ENCODE measurements at places on chromosomes 4 and X. TPM values are rescaled to one million over a fixed set of nuclear protein-coding genes. Genes with fewer than 3 reads are reported as not detected.

GLOD5 gene
- total RNA-seq = not detected

ASMT gene
- total RNA-seq = not detected

ELOVL6 gene
- total RNA-seq = 0.78 TPM

SMAD1 gene
- total RNA-seq = 35.3 TPM

ZNF674 gene
- 0.99 TPM for total RNA-seq

RIPPLY1 gene
- total RNA-seq = not detected

SSX2B gene
- total RNA-seq = not detected

CITED1 gene
- total RNA-seq = not detected

- H3K36me3 ChIP-seq = no peaks in the 10 kb centered on the region
- no peaks in the 10 kb centered on the region for H3K27me3 ChIP-seq
- no peak overlapping the region for H3K27ac ChIP-seq
- H3K4me1 ChIP-seq = no peaks in the 10 kb centered on the region
- H3K4me3 ChIP-seq = no peak overlapping the region
Measured at GRCh38 chr4:66475596-66475995, 805.3 kb upstream of the EPHA5 start.

DNA sequence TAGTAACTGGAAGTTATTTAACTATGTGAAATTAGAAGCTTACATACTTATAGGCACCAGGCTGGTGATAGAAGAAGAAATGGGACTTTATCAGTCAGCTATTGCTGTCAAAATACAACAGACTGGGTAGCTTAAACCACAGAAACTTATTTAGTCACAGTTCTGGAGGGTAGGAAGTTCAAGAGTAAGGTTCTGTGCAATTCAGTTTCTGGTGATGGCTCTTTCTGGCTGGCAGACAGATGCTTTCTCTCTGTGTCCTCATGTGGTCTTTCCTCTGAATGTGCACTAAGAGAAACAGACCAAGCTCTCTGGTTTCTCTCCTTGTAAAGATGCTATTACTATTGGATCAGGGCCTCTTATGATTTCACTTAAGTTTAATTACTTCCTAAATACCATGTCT lies 92.1 kb upstream of the ANKRD50 start:
- H3K4me3 ChIP-seq = no peak overlapping the region
- no peaks in the 10 kb centered on the region for H3K4me1 ChIP-seq
- H3K36me3 ChIP-seq = no peaks in the 10 kb centered on the region
- DNase-seq = no peak
- no peaks in the 10 kb centered on the region for H3K27me3 ChIP-seq
- no peak overlapping the region for H3K27ac ChIP-seq

DNA sequence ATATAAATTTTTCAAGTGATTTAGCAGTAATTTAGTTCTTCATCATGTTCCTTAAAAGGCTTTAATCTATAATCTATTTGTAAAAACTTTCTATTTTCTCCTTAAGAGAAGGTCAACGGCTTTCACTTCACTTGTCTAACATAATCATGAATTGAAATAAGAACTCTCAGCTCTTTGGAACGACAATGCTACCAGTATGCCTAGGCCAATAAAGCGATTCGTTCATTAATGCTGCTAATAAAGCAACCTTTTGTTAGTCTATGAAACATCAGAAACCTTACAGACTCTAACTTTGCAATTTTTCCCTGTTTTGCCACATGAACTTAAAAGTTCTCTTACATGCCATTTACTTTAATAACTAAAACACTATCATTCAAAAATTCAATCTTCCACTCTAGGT lies 47.6 kb downstream of the FBXW7 start:
- H3K4me1 ChIP-seq = peaks cover 26% of the 10 kb centered on the region
- H3K27ac ChIP-seq = no peak overlapping the region
- no peak for DNase-seq
- H3K27me3 ChIP-seq = no peaks in the 10 kb centered on the region

DNA sequence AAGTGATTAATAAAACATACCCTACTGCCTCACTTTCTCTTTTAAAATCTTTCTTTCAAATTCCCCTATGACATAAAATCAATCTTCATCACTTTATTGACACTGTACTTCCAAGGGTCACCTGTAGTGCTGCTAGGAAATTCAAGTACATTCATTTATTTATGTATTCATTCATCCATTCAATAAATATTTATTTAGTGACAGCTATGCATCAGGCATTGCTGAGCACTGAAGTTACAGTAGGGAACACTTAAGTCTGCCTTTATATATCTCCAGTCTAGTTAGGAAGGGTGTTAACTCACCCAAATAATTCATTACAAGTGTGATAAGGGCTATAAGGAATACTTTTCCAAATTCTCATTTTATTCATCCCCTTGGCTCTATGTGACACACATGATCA lies 2.3 kb downstream of the SYTL5 start:
- no peak for DNase-seq
- no peak overlapping the region for H3K27ac ChIP-seq
- peaks cover 13% of the 10 kb centered on the region for H3K4me1 ChIP-seq
- H3K27me3 ChIP-seq = no peaks in the 10 kb centered on the region
- H3K4me3 ChIP-seq = no peak overlapping the region
- no peaks in the 10 kb centered on the region for H3K36me3 ChIP-seq

DNA sequence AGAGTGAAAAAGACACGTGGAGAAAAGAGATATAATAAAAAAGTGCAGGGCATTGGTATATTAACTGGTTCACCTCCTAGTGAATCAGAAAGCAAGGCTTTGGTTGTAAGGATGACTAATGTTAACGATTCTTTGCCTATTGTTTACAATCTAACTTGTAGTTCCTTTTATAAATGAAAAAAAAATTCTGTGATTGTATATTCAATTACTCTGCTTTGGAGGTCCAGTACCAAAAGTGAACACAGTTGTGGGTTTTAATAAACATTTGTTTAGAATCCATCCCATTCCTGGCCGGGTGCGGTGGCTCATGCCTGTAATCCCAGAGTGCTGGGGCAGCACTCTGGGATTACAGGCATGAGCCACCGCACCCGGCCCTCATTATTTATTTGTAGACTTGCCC lies 36.9 kb upstream of the PRSS12 start:
- no peaks in the 10 kb centered on the region for H3K4me1 ChIP-seq
- no peak for DNase-seq
- H3K27ac ChIP-seq = no peak overlapping the region
- H3K27me3 ChIP-seq = no peaks in the 10 kb centered on the region
- no peak overlapping the region for H3K4me3 ChIP-seq
- no peaks in the 10 kb centered on the region for H3K36me3 ChIP-seq

GRCh38 chr4:154542271-154542879 lies 7.8 kb downstream of the PLRG1 start:
- H3K27me3 ChIP-seq = no peaks in the 10 kb centered on the region
- DNase-seq = no peak
- H3K4me3 ChIP-seq = no peak overlapping the region
- no peak overlapping the region for H3K27ac ChIP-seq
- H3K4me1 ChIP-seq = no peaks in the 10 kb centered on the region
- peaks cover 7% of the 10 kb centered on the region for H3K36me3 ChIP-seq

DNA sequence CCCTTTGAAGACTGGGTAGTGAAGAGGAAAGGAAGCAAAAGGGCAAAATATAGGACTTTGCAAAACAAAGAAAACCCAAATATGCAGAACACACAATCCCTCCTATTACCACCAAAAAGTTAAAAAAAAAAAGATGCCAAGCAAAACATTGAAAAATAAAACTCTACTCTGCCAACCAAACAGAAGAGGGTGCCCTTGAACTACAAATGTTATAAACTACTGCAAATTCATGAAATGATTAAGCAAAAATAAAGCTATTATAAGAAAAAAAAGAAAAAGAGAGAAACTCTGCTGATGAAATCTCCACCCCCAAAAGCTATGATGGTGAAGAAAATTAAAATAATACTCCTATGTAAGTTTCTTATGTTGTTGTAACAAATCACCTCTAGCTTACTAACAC lies 168.5 kb upstream of the STK26 start:
- H3K27ac ChIP-seq = no peak overlapping the region
- H3K4me3 ChIP-seq = no peak overlapping the region
- no peaks in the 10 kb centered on the region for H3K4me1 ChIP-seq
- no peaks in the 10 kb centered on the region for H3K27me3 ChIP-seq
- no peak for DNase-seq
- H3K36me3 ChIP-seq = no peaks in the 10 kb centered on the region

DNA sequence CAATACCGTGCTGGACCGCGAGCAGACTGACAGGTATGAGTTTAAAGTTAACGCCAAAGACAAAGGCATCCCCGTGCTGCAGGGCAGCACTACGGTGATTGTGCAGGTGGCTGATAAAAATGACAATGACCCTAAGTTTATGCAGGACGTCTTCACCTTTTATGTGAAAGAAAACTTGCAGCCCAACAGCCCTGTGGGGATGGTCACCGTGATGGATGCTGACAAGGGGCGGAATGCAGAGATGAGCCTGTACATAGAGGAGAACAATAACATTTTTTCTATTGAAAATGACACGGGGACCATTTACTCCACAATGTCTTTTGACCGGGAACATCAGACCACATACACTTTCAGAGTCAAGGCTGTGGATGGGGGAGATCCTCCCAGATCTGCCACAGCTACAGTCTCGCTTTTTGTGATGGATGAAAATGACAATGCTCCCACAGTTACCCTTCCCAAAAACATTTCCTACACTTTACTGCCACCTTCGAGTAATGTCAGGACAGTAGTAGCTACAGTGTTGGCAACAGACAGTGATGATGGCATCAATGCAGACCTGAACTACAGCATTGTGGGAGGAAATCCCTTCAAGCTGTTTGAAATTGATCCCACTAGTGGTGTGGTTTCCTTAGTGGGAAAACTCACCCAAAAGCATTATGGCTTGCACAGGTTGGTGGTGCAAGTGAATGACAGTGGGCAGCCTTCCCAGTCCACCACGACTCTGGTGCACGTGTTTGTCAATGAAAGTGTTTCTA lies 3.2 kb downstream of the PCDH7 start:
- H3K36me3 ChIP-seq = no peaks in the 10 kb centered on the region
- H3K27ac ChIP-seq = no peak overlapping the region
- H3K27me3 ChIP-seq = peaks cover 24% of the 10 kb centered on the region
- DNase-seq = no peak
- H3K4me3 ChIP-seq = no peak overlapping the region

GRCh38 chr4:41485041-41485440 lies 52.9 kb upstream of the LIMCH1 start:
- no peak overlapping the region for H3K27ac ChIP-seq
- no peaks in the 10 kb centered on the region for H3K36me3 ChIP-seq
- no peak for DNase-seq
- H3K4me3 ChIP-seq = no peak overlapping the region
- no peaks in the 10 kb centered on the region for H3K4me1 ChIP-seq

DNA sequence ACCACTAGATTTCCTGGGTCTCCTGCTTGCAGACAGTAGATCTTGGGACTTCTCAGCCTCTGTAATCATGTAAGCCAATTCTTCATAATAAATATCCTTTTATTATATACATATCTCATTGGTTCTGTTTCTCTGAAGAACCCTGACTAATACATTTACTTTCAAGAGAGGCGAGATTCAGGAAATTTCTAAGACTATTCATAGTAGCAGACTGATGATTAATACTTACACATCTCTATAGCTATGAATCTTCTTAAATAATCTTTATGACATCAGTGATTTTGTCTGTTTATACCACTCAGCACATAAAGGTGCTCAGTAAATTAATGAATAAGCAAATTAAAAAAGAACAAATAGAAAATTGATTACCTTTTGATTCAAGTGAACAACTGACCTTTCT lies 682.3 kb upstream of the GRID2 start:
- H3K4me1 ChIP-seq = no peaks in the 10 kb centered on the region
- H3K4me3 ChIP-seq = no peak overlapping the region
- DNase-seq = no peak
- no peak overlapping the region for H3K27ac ChIP-seq
- H3K36me3 ChIP-seq = no peaks in the 10 kb centered on the region
- no peaks in the 10 kb centered on the region for H3K27me3 ChIP-seq

- H3K36me3 ChIP-seq = no peaks in the 10 kb centered on the region
- H3K27ac ChIP-seq = no peak overlapping the region
- H3K4me1 ChIP-seq = peaks cover 12% of the 10 kb centered on the region
Measured at GRCh38 chrX:129836827-129837226, 6.9 kb downstream of the ZDHHC9 start.

- no peak for DNase-seq
- H3K27ac ChIP-seq = no peak overlapping the region
- no peaks in the 10 kb centered on the region for H3K36me3 ChIP-seq
- H3K27me3 ChIP-seq = no peaks in the 10 kb centered on the region
Measured at GRCh38 chrX:139936259-139936658, 3.4 kb upstream of the ATP11C start.

DNA sequence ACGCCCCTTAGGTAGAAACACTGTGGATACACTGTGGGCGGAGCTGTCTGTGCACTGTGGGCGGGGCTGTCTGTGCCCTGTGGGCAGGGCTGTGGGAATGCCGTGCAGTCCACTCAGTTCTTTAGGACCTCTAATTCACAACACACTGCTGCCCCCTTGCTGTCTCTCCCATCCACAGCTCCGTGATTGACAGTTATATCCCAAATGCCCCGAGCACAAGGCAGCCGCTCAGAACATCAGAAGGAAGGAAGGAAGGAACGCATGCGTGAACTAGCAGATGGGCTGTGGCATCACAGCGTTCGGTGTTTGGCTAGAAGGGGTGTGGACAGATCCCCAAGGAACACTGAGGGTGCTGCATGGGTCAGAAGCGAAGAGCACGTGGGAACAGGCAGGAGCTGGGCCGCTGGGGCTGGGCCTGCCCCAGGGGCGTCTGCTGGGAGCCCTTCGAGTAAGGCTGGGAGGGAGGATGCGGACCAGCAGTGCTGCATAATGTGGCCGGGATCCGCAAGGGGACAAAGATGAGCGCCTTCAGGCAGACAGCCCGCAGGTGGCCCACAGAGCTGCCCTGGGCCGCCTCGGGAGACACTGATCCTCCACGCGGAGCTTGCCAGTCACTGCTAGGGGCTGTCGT lies 29.8 kb downstream of the ACOX3 start:
- no peaks in the 10 kb centered on the region for H3K27me3 ChIP-seq
- H3K4me1 ChIP-seq = no peaks in the 10 kb centered on the region
- H3K27ac ChIP-seq = no peak overlapping the region
- peaks cover 10% of the 10 kb centered on the region for H3K36me3 ChIP-seq
- H3K4me3 ChIP-seq = no peak overlapping the region
- no peak for DNase-seq

DNA sequence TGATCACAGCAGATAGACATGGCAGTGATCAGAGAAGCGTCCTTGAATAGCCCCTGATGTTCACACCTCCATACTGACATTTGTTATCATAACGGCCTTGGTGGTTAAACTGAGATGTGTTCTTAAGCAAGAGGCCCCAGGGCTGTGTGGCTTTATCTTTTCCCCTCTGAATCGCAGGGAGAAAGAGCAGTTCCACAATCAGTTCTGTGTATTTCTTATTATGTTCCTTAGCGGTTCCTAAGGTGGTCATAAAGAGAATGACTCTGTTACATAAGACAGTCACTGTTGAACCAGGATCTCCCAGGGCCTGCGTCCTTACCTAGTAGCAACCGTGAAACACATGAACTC lies 52.8 kb upstream of the CBR4 start:
- no peaks in the 10 kb centered on the region for H3K27me3 ChIP-seq
- no peak overlapping the region for H3K4me3 ChIP-seq
- no peaks in the 10 kb centered on the region for H3K36me3 ChIP-seq
- H3K27ac ChIP-seq = no peak overlapping the region
- no peak for DNase-seq

Measured in body of pancreas (tissue), 4 donors.